Stimulated activated CD4-positive, alpha-beta T cell treated with anti-CD3 and anti-CD28 coated beads, Interleukin-15, amount 100 ng/mL, for 1 hour (primary cell): ENCODE measurements at places on chromosomes 7 and 10.

GRCh38 chr7:16207321-16207720 lies 214.0 kb downstream of the CRPPA start:
- no peak for DNase-seq

DNA sequence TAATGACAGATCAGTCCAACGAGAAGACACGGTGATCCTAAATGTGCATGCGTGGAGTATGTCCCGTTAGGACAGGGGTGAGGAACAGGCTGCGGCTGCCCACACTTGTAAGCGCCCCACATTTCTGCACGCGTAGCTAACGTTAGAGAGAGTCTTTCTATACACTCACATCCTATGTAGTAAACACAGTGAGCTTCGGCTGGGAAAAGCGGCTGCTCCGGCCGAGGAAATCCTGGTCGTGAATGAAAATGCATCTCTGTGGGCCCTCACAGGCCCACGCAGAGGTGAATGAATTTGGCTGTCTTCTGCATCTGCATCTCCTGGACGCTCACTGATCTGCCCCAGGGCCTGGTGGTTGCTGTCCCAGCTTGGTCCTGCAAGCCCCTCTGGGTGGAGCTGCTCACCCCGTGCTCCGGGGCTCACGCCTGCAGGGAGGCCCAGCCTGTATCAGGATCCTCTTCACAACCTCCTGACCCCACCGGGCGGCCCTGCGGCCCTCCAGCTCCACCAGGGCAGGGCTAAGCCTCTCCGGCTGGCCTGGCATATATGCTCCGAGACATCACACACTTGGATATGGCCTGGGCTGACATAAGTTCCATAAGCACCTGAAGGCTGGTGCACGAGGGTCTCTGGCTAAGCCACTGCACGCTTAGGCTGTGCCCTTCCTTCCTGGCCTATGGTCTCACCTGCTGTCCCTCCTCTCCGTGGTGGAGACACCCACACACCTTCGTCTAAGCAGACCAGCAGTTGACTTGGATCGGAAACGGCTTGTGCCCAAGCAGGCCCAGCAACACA lies 117.9 kb upstream of the DIP2C start:
- DNase-seq: no peak

DNA sequence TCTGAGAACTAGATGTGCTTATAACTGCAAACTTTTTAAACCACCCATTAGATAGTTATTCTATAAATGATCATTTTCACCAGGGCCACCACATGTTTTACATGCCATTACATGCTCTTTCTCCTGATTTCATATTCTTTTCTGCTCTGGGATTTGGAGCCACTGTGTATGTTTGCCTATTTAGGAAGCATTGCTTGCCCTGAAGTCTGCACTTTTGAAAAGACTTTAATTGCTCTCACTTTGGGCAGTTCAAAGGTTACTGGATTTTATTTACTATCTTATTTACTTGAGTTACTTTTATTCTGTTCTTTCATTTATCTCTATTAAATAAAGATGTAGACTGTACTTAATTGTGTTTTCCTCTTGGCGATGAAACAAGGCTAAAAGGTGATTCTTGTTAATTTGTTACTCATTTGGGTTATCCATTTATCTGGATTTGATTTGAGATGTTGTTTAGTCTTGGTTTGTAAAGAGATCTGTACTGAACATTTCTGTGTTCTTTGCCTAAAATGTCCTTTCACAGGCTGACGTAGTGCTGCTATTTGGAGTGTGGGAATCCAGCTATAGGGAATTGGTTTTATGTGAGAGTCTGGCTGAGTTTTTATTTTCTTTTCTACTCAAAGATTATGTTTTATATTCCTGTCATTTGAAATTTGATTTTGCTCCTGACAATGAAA lies 88.8 kb downstream of the SUGCT start:
- DNase-seq: no peak

DNA sequence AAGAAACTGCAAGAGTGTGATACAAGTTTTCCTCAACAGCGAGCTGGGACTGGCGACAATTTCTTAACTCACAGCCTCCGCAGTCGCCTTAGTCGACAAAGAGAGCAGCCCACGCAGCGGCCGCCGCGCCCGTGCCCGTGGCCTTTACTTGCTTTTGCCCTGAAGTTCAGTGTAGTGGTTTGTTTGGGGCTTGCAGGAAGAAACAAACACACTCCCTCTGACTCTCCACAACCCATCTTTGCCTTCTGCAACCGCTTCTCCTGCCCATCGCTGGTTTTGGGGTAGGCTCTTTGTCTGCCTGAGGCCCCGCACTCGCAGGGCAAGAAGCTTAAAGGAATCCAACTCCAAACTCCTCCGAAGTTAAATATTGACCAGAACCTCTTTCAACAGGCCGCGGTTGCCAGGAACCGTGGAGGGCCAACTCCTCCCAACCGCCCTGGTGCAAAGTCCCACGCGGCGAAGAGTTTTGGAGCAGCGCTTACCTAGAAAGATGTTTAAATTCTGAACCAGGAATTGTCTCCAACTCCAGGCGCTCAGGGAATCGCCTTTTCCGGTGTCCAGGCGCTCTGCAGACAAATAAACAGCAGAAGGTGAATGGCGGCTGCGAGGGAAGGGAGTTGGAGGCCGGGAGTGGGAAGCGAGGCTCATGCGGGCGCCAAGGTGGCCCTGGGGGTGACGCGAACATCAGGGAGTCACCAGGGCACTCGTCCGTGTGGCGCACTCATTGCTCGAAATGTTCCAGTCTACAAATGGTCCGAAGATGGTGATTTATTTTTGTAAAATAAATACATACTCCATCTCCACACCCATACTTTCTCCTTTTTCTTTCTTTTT lies 8.3 kb downstream of the HOXA4 start:
- no peak for DNase-seq

- no peak for DNase-seq
Measured at GRCh38 chr10:98414578-98414931, 427 bp downstream of the PYROXD2 start.

DNA sequence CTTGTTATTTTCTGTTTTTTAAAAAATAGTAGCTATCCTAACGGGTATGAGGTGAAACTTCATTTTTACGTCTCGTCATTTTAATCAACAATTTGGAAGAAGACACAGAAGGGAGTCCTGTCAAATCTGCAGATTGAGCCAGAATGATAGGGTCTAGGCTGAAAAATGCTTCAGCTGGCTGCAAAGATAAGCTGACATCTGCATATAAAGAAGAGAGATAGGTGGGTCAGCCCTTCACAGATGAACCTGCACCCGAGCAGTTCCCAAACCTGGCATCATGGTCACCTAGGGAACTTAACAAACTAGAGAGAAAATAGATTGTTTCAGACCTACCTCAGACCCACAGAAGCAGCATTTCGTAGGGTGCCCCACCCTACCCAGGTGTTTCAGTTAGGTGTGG lies 35.2 kb upstream of the BMPR1A start:
- no peak for DNase-seq

DNA sequence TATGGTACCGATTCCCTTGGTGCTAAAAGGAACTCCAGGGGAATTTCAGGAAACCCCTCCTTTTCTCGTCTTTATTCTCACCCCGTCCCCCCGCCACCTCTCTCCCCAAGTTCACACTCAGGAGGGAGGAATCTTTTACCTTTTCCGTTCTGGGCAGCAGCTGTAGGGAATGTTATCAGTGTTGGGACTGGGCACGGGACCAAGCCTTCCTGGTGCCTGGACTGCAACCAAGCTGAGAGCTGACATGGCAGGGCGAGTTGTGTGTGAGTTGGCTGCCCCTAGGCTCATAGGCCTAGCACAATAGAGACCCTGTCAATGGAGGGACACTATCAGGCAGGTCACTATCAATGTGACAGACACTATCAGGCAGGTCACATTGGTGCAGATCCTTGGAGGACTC lies 121.4 kb downstream of the TCF7L2 start:
- no peak for DNase-seq

- no peak for DNase-seq
Measured at GRCh38 chr10:119115926-119116325, 12.0 kb downstream of the DENND10 start.

- no peak for DNase-seq
Measured at GRCh38 chr10:71270301-71271220, 48.5 kb upstream of the SLC29A3 start.

GRCh38 chr7:151336027-151336708 lies 5.4 kb upstream of the NUB1 start:
- no peak for DNase-seq

DNA sequence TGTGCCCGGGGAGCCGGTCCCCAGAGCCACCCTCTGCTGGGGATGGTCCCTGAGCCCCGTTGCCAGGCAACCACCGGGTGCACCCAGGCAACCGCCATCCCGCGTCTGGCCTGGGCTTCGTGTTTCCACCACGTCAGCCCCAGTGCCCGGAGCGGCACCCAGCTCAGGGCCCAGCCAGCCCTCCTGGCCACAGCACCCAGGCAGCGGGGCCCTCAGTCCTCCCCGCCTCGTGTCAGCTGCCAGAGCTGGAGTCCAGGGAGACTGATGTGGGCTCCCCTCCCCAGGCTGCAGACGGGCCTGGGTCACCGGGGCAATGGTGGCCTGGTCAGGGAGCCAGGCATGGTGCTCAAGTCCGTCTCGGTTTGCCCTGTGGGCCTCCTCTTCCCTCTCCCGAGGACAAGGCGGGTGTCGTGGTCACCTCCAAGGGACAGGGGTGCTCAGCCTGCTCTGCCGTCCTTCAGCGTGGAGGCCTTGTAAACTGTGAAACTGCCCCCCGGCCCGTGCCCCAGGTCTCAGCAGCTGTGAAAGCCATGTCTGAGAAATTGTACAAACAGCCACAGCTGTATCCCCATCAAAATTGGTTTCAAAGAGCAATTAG lies 72.5 kb downstream of the MICALL2 start:
- DNase-seq: no peak

- DNase-seq: no peak
Measured at GRCh38 chr10:124709861-124710260, 34.3 kb downstream of the FAM53B start.

DNA sequence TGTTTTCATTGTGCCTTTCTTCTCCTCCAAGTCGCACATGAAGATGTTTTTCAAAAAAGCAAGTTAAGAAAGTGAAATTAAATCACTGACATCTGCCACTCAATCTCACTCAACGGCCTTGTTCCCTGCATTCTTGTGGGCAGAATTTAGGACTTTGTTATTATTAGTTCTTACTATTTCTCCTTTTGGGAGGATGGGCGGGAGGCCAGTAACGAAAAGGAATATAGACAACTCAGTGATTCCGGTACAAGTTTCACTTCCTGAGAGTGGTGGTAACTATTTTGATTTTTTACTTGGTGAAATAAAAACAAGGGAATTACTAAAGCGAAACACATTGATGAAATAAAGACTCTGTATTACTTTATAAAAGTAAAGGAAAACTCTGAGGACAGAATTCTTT lies 231.9 kb upstream of the HABP2 start:
- DNase-seq: no peak

GRCh38 chr7:18353339-18353738 lies 142.2 kb upstream of the HDAC9 start:
- no peak for DNase-seq

GRCh38 chr7:77427996-77428603 lies 12.0 kb upstream of the GSAP start:
- no peak for DNase-seq

GRCh38 chr7:127365164-127365956 lies 27.1 kb downstream of the ZNF800 start:
- no peak for DNase-seq

DNA sequence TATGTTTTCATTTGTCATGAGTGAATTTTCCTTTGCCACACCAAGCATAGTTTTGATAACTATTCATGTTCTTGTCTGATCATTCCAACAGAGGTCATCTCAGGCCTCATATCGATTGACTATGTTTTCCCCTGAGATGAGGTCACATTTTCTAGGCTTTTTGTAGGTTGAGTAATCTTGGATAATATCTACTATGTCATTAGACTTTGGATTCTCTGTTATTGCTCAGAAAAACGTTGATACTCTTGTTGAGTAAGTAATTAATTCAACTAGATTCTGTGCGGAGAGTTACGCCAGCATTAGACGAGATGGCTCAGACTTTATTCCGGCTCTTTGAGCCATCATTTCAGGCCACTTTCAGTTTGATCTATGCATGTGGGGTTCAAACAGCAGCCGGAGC lies 57.7 kb downstream of the KLF6 start:
- no peak for DNase-seq

GRCh38 chr10:32501906-32502305 lies 56.0 kb downstream of the CCDC7 start:
- DNase-seq: no peak

- no peak for DNase-seq
Measured at GRCh38 chr7:129798616-129799349, 154.0 kb downstream of the UBE2H start.

DNA sequence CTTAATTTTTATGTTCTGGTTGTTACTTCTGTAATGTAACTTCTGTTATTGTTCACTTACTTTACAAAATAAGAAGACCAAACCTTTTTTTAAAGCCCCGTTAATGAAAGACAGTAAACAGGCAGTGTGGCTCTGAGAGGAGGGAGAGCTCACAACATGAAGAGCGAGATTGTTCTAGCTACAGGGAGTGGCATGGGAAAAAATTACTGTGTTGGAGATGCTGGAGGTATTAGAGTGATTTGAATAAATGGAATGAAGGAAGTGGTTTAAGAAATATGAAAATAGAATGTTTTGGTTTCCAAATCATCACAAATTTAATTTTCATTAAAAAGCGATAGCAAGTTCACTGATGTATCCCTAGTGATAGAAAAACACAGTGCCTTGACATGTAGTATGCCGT lies 31.8 kb downstream of the REEP3 start:
- DNase-seq: no peak

GRCh38 chr7:108024538-108024937 lies 21.6 kb upstream of the LAMB1 start:
- DNase-seq: no peak

- no peak for DNase-seq
Measured at GRCh38 chr7:18402488-18403183, 92.9 kb upstream of the HDAC9 start.

DNA sequence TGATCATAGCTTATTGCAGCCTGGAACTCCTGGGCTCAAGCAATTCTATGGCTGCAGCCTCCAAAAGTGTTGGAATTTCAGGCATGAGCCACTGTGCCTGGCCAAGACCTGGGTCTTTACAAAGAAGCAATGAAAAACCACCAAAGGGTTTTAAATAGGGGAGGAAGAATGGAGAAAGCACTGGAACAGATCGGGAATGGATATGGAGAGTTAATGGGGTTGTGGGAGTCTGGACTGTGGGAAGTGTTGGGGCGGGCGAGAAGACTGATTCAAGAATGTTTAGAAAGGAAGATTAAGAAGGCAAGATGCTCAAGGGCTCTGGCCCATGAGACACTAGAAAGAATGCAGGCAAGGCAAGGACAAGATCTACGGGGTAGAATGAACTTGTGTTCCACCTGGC lies 98.5 kb downstream of the CARD11 start:
- DNase-seq: no peak
